Kasumi-1 (cell line): ENCODE measurements at places on chromosomes 1 and 21.

DNA sequence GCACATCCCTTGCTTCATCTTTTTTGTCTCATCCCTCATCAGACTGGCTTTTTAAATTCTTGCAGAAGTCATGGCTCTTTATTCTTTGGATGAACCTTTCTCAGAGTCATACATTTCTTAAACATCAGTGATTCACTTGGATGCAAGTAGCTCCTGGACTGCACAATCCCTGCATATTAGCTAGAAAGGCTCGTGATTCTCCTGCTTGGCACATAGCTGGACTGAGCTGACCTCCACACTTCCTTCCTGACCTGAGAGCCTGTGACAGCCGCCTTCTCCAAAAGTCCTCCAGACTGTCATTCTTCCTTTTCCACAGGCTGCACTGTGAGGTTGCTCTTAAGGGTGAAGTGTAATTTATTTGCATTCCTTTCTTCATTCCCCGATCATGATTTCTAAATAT is 109.4 kb downstream of the RGL1 start:
- no peak for DNase-seq

GRCh38 chr1:163970699-163971098 is 588.3 kb upstream of the PBX1 start:
- DNase-seq, result no peak

DNA sequence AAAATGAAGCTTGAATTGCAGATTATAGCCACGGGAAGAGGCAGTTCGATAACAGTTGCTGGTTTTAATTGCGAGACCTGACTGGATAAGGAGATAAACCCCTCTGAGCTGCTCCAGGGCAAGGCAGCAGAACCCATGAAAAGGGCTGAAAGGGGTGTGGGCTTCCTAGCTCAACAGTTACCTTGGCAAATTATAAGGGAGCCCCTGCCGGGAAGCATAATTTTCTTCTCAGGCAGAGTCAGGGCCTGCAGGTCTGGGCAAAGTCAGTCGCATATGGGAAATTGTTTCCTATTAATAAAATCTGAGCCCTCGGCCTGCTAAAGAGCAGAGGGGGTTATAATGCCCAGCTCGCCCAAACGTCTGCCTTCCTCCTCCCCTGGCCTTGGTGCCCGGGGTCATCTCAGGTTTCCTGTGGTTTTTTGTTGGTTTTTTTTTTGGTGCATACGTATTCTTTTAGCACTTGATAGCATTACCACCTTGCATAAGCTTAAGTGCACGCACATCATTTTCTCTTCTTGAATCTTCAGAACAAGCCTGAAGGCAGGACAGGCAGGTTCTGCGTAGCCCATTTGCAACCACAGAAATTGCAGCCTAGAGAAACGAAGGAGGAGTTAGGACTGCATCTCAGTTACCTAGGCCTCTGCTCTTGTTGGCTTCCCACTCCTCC is 33.9 kb upstream of the SELENON start:
- no peak for DNase-seq

- peak; percentile 6 for DNase-seq
Observed at GRCh38 chr1:8604041-8604945, 213.1 kb downstream of the RERE start.

GRCh38 chr1:19735440-19736127 is 64.1 kb downstream of the TMCO4 start:
- DNase-seq, result no peak

- DNase-seq, result no peak
Observed at GRCh38 chr1:32764826-32765569, 52.2 kb downstream of the YARS1 start.

- DNase-seq, result no peak
Observed at GRCh38 chr1:9559673-9560072, 20.4 kb downstream of the SLC25A33 start.

- DNase-seq, result no peak
Observed at GRCh38 chr1:81915937-81916336, 115.2 kb downstream of the ADGRL2 start.

DNA sequence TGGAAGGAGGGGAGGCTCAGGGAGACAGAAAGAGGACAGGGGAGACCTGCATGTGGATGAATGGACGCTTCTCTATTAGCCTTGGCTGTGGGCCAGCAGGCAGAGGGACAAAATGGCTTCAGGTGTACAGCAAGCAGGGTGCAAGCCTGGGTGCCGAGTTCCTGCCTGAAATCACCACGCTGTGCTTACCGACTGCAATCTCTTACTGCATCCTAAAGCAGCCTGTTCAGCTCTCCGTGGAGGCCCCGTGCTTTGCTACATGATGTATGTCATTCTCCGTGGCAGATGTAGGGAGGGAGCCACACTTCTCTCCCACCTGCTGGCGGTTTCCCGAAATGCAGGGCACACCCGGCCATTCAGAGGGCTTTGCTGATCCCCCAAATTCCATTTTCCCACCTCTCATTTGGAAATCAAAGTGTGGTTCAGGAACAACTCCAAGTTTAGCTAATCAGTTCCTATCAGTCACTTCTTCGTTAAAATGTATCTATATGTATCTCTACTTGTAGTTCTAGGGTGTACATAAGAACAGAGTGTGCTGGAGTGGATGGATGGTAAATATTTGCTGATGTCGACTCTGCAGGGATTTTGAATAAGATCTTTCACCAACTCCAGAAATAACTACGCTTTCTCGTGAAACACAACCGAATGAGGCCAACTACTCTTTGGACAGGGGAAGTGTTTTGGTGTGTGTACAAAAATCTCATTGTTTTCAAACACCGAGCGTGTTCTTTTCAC is 122.3 kb upstream of the BACE2 start:
- peak; percentile 11 for DNase-seq

- DNase-seq, result no peak
Observed at GRCh38 chr1:20719871-20720620, 2.2 kb upstream of the KIF17 start.

- peak; percentile 39 for DNase-seq
Observed at GRCh38 chr1:165129568-165130164, 226.8 kb downstream of the LMX1A start.

DNA sequence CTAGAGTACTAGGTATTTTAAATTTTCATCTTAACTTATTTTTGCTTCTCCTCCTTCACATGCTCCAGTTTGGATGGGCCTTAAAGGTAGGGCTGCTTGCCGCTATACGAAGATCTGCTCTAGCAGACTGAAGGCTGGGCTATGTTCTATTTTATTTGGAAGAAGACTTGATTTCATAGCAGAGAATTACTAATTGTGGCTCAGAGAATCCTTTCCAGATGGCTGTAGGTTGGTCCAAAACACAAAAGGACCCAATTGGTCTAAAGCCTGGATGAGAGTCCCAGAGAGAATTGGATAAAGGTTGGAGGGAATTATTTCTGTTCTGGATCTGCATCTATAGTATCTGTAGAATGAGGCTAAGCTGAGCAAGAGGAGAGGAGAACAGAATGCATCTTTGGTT is 719.4 kb upstream of the PTBP2 start:
- DNase-seq, result no peak

- no peak for DNase-seq
Observed at GRCh38 chr21:30193201-30193600, 22.7 kb downstream of the CLDN8 start.

- no peak for DNase-seq
Observed at GRCh38 chr1:161731981-161732718, 10.8 kb downstream of the FCRLB start.

GRCh38 chr1:100793659-100794058 is 74.1 kb downstream of the VCAM1 start:
- DNase-seq, result no peak

DNA sequence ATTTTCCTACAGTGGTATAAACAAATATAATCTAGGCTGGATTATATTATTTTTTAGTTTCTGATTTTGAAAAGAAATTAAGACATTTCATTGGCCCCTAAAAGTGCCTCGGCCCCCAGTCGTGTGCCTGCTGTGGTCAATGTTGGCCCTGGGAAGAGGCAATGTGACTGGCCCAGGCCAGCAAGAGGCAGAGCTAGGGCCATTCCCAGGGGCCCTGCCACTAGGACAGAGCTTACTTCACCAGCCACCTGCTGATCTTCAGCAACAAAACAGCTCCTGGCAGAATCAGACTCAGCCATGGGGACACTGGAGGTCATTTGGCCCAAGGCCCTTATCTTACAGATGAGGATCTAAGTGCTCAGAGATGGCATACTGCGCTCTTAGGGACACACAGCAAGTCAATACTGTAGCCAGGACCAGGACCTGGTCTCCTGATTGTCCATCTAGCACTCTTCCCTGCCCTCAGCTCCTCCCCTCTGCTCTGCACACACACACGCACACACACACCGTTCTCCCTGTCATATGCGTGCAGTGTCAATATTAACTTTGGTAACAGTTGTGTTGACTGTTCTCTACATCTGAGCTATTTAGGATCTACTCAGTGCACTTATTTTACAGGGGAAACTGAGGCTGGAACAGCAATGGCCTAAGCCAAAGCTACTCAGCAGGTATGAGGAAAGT is 16.6 kb upstream of the KLHDC7A start:
- DNase-seq, result no peak

GRCh38 chr1:56070601-56071000 is 508.8 kb downstream of the PLPP3 start:
- no peak for DNase-seq
